Stimulated activated CD8-positive, alpha-beta memory T cell treated with anti-CD3 and anti-CD28 coated beads, Interleukin-7, amount 100 ng/mL, for 1 hour (primary cell): ENCODE measurements at places on chromosomes 3 and 15.

DNA sequence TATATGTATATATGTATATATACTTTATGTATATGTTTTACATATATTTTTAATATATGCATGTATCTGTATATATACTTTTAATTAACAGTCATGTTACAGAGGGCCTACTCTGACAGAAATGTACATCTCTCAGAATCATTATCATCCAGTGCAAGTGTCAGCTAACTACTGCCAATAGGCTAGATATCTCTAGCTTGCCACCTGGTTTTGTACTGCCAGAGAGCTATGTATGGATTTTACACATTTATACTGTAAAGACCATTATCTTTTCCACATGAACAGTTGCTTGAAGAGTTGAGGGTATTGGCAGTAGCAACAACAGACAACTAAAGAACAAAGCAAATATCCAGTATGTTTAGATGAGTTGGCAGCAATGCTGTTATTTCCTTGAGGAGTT, 99.7 kb upstream of the VGLL3 start:
- DNase-seq, result no peak

DNA sequence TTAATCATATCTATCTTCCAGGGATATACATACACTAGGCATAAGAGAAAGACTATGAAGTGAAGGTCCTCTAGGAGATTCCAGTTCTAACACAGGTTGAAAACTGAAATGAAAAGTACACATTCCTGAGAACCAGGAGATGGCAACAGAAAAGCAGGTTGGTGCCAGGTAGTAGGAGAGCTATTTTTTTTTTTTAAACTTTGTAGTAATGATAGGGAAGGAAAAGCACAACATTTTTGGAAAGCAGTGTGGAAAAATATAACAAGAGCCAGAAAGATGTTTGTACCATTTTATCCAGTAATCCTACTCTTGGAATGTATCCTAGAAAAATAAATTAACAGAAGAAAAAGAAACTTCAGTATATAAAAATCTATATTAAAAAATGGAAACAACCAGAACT, 189.9 kb downstream of the DTWD1 start:
- DNase-seq, result no peak

- DNase-seq, result no peak
These were observed 4.0 kb downstream of the PATL2 start for GRCh38 chr15:44706946-44707636.

DNA sequence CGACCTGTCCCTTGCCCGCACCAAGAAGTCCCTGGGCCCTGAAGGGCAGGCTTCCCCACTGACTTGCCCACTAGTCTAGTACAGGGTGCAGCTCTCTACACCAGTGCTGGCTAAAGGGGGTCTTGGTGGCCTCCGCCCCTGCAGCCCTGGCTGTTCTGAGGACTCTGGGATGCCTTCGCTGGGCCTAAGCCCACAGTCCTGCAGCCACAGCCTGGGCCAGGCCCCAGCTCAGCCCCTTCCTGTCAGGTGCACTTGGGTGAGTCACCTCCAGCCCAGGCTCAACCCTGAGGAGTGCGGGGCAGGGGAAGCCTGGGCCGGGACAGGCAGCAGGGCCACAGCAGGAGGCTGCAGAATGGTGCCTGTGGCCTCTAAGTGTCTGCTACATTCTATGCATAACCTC, 971 bp downstream of the C3orf22 start:
- DNase-seq, result no peak

DNA sequence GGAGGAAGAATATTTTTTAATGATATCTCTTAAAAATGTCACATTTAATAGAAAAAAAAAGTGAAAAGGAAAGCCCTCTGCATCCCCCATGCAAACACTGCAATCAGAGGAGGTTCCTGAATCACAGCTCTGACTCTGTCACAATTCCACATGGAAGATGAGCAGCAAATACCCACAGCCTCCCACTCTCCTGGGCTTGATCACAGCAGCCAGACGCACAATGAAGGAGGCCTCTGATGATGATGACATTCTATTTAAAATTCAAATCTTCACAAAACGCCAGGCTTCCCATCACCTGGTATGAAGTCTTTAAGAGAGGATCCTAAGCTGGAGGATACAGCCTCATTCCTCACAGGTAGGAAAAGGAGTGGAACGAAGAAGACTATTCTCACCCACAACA, 9.1 kb upstream of the DIS3L start:
- no peak for DNase-seq

DNA sequence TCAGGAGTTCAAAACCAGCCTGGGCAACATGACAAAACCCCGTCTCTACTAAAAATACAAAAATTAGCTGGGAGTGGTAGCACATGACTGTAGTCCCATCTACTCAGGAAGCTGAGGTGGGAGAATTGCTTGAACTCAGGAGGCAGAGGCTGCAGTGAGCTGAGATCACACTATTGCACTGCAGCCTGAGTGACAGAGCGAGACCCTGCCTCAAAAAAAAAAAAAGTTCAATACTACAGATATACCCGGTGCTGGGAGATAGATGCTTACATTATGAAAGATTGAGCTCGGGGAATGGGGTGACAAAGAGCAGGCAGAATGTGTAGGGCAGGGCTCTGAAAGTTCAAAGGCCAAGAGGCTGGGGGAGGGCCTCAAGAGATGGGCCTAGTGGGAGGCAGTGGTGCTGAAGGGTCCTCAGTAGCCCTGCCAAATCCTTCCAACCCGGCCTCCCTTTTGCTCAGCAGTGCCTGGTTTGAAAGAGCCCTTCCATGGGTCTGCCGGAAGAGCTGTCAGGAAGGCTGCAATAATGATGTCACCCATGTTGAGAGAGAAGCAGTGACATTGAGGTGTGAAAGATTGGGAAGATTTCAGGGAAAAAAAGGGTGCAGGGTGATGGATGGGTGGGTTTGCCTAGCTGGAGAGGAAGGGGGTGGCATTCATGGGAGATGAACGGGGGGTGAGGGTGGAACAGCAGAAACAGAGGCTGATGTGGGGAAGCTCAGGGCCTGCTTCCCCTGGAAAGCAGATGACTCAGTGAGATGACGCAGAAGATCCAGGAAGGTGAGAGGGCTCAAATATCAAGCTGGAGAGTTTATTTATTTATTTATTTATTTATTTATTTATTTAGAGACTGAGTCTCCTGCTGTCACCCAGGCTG, 20.0 kb upstream of the IREB2 start:
- no peak for DNase-seq

- DNase-seq, result no peak
These were observed 60.9 kb downstream of the PXYLP1 start for GRCh38 chr3:141292356-141293058.

- no peak for DNase-seq
These were observed 5.0 kb upstream of the LYSMD4 start for GRCh38 chr15:99738021-99738847.

DNA sequence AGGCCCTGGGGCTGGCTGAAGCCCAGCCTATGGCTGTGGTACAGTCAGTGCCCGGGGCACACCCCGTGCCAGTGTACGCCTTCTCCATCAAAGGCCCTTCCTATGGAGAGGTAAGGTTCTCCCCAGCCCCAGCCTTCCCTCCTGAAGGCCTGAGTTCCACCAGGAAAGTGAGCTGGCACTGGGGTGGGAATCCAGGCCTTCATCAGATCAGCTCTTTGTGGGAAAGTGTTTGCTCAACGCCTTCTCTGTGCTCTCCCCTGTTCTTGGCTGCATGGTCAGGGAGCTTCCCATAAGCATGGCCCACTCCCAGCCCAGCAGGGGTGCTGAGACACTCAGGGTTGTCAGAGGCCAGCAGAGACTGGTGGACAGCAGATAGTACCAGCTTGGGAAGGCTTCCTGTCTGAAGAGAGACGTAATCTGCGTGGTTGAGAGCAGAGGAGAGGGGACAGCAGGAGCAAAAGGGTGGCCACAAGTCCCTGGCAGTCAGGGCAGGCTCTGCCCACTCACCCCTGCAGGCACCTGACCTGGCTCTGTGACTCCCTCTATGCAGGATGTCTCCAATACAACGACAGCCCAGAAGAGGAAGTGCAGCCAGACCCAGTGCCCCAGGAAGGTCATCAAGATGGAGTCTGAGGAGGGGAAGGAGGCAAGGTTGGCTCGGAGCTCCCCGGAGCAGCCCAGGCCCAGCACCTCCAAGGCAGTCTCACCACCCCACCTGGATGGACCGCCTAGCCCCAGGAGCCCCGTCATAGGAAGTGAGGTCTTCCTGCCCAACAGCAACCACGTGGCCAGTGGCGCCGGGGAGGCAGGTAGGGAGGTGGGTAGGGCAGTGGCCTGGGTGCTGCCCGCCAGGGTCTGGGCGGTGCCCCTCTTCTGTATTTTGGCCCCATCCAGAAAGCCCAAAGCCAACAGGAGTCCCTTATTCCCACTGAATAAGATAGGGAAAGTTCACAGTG, 38.4 kb downstream of the PML start:
- DNase-seq, result no peak

DNA sequence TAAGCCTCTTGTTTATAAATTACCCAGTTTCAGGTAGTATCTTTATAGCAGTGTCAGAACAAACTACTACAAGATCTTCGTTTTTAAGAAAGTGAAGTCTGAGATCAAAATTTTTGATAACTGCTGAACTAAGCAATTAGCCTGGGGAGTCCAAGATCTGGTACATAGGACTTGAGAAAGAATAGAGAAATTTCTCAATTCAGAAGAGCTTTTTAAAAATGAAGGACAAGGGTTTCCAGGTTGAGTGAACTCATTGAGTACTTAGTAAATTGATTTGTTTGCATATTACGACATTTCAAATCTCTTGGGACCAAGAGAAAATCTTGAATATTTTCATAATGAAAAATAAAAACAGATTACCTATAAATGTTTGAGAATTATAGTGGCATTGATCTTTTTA, 386.6 kb upstream of the THRB start:
- DNase-seq, result no peak

DNA sequence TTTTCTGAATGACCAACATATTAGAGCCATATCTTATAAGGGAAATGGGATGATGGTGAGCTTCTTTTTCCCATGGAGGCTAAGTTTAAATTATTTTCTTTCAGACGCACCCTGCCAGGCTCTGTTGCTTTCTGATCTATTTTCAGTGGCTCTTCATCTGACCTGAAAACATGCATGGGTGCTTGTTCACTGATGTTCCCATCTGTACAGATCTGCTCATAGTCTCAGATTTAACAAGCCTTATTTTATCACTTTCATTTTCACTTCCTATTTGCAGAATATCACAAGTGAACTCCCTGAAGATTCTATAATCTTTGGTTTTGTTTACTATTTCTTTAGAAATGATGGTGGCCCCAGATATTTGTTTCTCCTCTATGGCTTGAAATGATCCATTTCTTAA, 31.1 kb upstream of the SUCLG2 start:
- no peak for DNase-seq

- no peak for DNase-seq
These were observed 9.0 kb downstream of the COL6A5 start for GRCh38 chr3:130354430-130354829.

GRCh38 chr15:45523166-45523460, 558 bp upstream of the SLC30A4 start:
- peak; percentile 1 for DNase-seq

DNA sequence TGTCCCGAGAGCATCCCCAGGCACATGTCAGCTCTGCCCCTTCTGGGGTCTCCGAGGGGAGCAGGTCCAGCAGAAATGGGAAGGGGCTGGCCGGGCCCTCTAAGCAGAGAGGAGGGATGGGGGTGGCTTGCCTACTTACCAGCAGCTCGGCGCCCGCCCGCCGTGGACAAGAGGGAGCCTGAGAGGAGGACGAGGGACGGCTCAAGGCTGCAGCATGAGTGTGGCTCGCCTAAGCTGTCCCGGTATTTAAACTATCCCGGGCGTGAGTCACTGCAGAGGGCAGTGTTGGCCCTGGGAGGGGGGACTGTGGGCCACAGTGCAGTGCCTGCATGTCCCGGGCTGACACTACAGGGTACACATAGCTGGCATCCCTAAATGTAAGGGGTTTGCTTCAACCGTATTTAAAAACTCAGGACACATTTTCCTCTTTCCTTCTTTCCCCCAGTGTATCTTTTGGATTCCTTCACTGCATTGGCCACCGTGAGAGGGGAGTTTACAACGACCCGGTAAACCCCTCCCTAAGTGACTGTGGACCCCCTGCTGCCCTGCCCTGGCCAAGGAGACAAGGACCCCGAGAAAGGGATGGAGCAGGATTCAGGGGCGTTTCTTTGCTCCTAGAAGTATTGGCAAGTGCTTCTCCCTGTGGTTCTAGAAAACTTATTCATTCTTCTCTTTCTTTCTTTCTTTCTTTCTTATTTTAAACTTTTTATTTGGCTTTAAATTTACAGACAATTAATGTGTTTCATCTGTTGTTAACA, at the start of gene LRRC15:
LRRC15 (minus strand) TSS at position 222 of the 758 bp plus-strand sequence. CDS start 8,700 bp downstream, outside the sequence.
- no peak for DNase-seq

- DNase-seq, result no peak
These were observed 61.3 kb downstream of the RIOX2 start for GRCh38 chr3:97910931-97911351.

- DNase-seq, result no peak
These were observed 378.1 kb downstream of the TIGIT start for GRCh38 chr3:114671741-114672510.

- DNase-seq, result no peak
These were observed 43.3 kb downstream of the POMGNT2 start for GRCh38 chr3:43062564-43063040.

GRCh38 chr3:149820183-149820582, 7.2 kb downstream of the RNF13 start:
- no peak for DNase-seq

DNA sequence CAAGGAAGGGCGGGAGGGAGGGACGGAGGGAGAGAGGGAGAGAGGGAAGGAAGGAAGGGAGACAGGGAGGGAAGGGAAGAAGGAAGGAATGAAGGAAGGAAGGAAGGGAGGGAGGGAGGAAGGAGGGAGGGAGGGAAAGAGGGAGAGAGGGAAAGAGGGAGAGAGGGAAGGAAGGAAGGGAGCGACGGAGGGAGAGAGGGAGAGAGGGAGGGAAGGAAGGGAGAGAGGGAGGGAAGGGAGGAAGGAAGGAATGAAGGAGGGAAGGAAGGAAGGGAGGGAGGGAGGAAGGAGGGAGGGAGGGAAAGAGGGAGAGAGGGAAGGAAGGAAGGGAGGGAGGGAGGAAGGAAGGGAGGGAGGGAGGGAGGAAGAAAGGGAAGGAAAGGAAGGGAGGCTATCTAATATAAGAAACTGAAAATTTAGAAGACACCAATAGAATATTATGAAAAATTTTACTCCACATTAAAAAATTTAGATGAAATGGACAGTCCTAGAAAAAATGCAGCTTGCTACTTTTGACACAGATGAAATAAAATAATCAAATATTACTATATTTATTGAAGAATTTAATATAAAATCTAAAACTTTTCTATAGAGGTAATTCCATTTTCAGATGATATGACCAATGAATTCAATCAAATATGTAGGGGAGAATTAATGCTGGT, 280.3 kb upstream of the SLITRK3 start:
- DNase-seq, result no peak

- DNase-seq, result no peak
These were observed 9.2 kb downstream of the NEIL1 start for GRCh38 chr15:75356006-75356405.

DNA sequence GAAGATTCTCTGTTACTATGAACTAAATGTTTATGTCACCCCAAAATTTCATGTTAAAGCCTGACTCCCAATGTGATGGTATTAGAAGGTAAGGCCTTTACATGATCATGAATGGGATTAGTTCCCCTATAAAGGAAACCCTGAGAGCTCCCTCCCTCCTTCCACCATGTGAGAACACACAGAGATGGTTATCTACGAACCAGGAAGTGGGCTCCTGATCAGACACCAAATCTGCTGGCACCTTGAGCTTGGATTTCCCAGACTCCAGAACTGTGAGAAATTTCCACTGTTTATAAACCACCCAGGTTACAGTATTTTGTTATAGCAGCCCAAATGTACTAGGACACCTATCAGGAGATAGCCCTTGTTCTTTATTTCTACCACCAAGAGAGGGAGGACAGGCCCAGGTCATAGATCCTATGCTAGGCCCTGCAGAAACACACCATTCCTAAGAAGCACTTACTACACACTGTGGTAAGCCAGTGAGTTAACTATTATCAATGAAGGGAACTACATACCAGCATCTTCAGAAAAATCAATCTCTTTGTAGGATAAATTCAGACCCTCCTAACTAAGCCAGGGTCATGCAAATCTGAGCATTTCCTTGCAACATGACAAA, 59.0 kb downstream of the PRKAR2A start:
- DNase-seq, result no peak
